ENCODE measurements at places on chromosomes 6 and 20.

- DNase-seq: peak; percentile 36
Measured at GRCh38 chr6:79713701-79714322, 82.7 kb downstream of the SH3BGRL2 start.

GRCh38 chr6:27785294-27785693 is 126.9 kb downstream of the OR2B2 start:
- no peak for DNase-seq

DNA sequence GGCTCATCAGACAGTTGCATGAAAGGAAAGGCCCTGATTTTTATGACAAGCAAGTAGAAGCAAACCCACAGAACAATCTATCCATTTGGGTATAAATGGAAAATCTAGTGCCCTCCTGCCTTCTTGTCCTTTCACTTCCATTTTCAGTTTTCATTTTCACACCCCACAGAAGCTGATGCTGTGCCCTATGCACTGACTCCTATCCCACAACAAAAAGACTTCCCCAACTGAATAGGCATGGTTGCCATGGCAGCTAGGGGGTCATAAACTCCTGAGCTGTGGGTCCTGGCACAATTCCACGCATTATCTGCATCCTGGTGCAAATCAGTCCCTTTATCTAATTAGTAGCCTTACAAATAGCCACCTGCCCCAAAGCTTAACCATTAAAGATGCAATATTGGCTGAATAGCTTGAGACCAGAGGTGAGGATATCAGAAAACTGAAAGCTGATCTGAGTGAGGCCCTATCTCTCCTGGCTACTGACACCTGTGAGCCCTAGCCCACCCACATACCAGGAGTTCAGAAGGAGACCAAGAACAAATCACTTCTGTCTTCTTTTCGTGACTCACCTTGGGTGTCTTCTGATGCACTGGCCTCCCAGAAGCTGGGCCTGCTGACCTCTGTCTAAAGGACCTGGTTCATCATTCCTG is 34.9 kb upstream of the HEY2 start:
- DNase-seq: no peak

- no peak for DNase-seq
Measured at GRCh38 chr6:101517632-101518031, 124.1 kb downstream of the GRIK2 start.

DNA sequence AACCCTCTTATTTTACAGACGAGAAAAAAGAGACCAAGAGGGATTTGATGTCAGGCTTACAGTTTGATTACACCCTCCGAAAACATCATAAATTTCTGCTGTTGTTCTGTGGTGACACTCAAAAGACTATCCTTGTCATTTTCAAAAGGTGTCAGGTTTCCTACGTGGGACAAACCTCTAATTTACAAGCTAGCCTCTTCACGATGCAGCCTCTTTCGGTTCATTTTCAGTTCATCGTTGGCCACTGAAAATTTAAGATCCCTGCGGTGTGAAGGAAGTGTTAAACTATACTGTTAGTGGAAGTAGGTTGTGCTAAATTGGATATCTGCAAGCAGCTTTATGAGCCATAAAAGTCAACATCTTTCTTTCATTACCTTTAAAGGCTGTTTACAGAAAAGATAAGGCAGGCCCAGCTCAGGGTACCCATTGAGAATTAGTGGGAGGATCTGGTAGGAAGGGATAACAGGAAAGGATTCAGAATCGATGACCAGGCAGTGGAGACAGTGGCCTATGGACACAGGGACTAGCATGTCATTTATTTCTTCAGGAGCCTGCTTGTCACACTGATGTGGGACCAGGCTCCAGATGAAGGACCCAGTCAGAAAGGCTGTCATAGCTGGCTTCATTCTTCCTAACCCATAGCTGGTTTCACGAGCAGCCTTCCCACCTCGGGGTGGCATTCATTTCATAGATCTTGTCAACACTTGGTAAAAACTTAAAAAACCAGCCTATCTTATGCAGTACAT is 329.1 kb upstream of the SOX4 start:
- DNase-seq: no peak

DNA sequence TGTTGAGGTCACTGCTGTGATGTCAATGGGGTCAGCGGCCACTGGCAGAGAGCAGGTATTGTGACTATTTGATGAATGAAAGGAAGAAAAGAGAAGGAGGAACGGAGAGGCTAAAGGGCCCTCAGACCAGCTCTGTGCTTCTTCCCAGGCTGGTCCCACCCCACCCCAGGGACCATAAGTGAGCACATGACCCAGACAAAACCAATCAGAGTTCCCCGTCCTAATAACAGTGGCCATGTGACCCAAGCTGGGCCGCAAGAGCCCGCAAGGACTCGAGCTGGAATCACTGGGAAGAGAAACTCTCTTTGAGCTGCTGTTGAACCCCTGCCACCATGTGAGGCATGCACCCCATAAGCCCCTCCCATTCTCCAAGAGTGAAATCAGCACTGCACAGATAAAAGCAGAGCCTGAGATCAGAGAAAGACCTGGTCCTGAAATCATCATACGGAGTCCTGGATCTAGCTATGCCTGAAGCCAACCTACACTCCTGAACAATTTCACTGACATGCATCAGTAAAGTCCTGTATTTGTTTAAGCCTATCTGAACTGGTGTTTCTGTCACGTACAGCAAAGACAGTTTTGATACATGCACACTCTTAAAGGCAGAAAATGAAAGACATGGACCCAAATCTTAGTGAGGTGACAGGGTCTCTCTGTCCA is 90.2 kb downstream of the PREX1 start:
- no peak for DNase-seq

DNA sequence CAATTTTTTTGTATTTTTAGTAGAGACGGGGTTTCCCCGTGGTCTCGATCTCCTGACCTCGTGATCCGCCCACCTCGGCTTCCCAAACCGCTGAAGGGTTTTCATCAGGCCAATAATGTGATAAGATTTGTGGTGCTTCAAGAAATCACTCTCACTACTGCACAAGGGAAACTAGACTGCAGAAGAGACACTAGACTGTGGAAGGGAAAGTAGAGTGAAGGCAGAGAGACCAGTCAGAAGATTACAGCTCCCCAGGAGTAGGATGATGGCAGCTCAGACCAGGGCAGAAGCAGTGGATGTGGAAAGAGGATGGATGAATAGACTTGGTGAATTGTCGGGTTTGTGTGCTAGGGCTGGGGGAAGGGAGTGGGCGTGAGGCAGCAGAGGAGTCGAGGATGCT is 48.0 kb upstream of the GTSF1L start:
- DNase-seq: no peak

- no peak for DNase-seq
Measured at GRCh38 chr6:149111556-149112115, 205.9 kb upstream of the TAB2 start.

DNA sequence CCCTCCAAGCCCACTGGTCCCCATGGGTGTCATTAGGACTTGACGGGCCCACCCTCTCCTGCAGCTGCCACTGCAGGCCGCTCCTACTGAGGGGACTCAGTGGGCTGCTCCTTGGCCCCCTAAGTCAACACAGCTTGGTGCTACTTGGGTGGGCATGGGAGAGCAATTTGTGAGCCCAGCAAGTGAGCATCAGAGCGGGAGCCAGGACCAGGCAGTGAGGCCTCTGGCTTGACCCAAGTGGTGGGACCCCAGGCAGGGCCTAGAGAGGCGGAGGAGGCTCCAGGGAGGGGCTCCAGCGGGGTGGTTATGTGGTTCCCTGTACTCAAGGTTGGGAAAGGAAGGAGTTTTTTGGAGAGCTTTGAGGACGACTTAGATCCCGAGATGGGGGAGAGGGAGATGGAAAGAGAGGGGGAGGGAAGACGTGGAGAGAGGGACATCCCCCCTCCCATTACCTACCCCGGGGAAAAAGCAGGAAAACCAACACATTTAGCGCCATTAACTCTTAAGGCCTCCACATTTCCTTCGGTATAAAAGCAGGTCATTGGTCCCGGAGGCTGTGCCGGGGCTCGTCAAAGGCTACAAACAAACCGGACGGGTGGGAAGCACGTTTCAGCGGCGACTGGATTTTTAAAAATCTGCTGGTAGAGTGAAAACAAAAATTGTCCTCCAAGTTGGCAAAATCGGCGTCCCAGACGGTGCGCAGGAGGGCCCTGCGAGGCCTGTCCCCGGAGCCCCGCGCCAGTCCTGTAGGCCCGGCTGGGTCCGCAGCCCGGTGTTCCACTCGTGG is 8.8 kb downstream of the FOXC1 start:
- DNase-seq: no peak

DNA sequence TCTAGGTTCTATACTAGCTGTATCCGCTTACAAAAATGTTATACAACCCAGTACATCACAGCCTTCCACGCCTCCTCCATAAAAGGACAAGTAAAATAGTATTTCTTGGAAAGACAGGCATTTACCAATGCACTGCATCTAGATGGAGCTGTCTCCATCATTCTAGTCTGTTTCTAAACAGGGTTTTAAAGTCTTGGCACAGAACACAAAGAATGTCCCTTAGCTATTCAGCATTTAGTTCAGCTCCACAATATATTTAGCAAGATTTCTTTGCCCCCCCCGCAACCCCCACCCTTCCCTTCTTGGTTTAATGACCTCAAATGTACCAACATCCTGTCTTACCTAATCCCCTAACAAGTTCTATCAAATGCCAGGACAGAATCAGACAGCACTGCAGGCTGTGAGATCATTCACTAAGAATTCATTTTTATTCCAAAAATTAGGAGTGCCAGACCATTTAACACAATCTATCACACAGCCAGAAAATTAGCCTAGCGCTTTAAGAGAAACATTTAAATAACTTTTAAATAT is 198.6 kb downstream of the BACH2 start:
- no peak for DNase-seq

- no peak for DNase-seq
Measured at GRCh38 chr20:23666189-23666588, 22.6 kb downstream of the CST4 start.

- no peak for DNase-seq
Measured at GRCh38 chr20:23629017-23629541, 8.7 kb downstream of the CST3 start.

DNA sequence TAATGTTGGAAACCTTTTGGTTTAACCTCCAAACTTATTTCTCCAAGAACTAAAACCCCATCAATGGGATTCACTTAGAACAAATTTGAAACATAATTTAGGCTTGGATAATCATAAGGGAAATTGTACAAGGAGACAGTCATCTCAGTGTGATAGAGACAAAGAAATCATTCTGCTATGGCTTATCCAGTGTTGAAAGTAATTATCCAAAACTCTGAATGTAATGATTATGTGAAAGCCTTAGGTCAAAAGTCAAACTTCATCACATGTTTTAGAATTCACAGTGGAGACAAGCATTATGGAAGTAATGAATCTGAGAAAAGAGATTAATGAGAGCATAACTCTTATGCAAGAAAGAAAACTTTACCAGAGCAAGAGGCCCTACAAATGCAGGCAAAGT is 20.0 kb downstream of the MC3R start:
- DNase-seq: no peak

DNA sequence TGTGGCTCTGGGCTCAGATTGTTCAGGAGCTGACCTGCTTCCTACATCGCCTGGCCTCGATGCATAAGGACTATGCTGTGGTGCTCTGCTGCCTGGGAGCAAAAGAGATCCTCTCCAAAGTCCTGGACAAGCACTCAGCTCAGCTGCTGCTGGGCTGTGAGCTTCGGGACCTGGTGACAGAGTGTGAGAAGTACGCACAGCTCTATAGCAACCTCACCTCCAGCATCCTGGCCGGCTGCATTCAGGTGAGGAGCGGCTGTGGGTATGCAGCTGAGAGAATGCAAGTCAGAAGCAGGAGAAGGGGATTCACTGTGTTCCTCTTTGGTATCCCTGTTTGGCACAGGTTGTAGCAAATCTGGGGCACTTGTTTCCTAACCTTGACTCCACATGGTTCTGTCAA is 17.9 kb downstream of the CUL9 start:
- no peak for DNase-seq

DNA sequence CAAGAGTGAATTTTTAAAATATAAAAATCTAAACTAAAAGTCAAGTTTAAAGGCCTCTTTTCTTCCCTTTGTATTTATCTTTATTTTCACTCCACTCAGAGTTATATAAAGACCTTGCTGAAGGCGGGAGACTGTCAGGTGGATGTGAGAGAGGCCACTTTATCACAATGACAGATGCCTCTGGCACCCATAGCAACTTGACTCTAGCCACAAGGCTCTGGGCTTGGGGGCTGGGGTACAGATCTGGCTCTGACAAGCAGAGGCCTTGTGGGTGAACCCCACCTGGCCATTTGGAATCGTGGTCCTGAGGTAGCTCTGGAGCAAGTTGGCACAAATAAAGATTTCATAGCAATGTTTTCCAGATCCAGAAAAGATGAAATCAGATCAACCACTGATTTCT is 417.2 kb downstream of the RFPL4B start:
- no peak for DNase-seq

DNA sequence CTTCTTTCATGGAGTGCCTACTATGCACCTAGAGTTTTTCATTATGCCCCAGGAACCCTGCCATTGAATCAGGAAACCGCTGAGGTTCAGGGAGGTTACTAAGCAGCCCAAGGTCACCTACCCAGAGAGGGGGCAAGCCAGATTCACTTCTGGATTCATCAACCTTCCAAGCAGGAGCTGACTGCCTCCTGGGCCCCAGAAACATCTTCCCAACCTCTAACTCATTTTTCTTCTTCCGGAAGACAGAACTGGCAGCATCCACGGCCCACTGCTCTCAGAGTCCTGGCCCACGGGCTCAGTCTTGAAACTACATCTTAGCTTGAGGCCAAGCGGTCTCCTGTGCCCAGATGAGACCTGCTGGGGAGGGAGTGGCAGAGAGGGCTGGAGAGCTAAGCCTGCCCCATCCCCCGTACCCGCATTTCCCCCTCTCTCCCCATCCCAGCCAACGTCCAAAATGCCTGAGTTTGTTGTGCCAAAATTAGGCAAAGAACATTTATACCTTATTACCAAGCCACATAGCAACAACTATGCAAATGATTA is 281.0 kb downstream of the CDC5L start:
- no peak for DNase-seq

DNA sequence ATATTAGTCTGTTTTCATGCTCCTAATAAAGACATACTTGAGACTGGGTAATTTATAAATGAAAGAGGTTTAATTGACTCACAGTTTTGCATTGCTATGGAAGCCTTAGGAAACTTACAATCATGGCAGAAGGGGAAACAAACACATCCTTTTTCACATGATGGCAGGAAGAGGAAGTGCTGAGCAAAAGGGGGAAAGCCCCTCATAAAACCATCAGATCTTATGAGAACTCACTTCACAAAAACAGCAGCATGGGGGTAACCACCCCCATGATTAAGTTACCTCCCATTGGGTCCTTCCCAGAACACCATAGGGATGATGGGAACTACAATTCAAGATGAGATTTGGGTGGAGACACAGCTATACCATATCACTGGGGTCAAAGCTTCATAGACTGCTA is 254.2 kb downstream of the ERMARD start:
- no peak for DNase-seq

- DNase-seq: no peak
Measured at GRCh38 chr6:137417396-137417795, 76.8 kb downstream of the OLIG3 start.
